Psoas muscle (tissue), 8 donors: ENCODE measurements at places on chromosomes 2 and 18. TPM values are rescaled to one million over a fixed set of nuclear protein-coding genes. Genes with fewer than 3 reads are reported as not detected.

The SMYD5 gene
- 42.0 TPM for polyA plus RNA-seq

- no peak for DNase-seq
- no peak overlapping the region for H3K27ac ChIP-seq
- H3K27me3 ChIP-seq: no peaks in the 10 kb centered on the region
- H3K4me3 ChIP-seq: no peak overlapping the region
- H3K36me3 ChIP-seq: no peaks in the 10 kb centered on the region
Measured at GRCh38 chr2:102283996-102284395, 27.4 kb upstream of the IL1RL1 start.

DNA sequence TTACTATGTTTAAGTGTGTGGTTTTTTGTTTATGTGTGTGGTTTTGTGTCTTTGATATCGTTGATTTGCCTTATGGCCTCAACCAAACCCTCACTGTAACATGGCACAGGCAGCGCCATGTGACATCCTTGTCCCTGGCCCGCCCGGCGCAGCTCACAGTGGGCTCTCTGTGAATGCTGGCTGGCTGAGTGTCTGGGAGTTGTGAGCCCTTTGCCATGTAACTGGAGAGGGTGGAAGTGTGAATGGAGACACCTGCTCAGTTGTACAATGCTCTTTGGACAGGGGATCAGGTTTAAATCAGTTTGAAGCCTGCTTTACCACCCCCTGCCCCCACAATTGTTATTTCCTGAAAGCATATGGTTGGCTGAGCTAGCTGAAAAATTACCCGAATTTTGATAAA lies 41.8 kb downstream of the TCF7L1 start:
- H3K27me3 ChIP-seq: no peaks in the 10 kb centered on the region
- H3K36me3 ChIP-seq: no peaks in the 10 kb centered on the region
- peak; percentile 75 for DNase-seq
- H3K4me1 ChIP-seq: peaks cover 47% of the 10 kb centered on the region
- H3K27ac ChIP-seq: peak overlapping the region; percentile 96

DNA sequence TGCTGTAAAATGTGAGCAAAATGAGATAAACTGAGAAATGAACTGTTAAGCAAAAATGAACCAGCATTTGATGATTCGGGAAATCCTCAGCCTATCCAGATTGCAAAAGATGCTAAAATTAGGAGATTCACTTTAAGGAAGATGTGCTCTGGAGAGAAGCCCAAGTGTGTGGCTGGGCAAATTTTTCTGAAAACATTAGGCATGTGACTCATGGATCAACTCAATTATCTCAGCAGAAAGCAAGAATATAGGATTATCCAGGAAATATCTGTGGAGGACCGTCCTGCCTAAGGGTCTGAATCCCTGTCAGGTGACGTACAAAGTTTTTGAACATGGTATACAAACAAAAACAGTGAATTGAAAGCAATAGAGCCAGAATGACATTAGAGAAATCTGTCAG lies 1268.3 kb upstream of the TMEFF2 start:
- H3K36me3 ChIP-seq: no peaks in the 10 kb centered on the region
- no peak overlapping the region for H3K27ac ChIP-seq
- H3K4me3 ChIP-seq: no peak overlapping the region
- H3K4me1 ChIP-seq: no peaks in the 10 kb centered on the region
- no peak for DNase-seq
- H3K27me3 ChIP-seq: no peaks in the 10 kb centered on the region

GRCh38 chr2:7825591-7826312 lies 856.1 kb upstream of the ID2 start:
- H3K27me3 ChIP-seq: no peaks in the 10 kb centered on the region
- no peak for DNase-seq
- H3K4me1 ChIP-seq: no peaks in the 10 kb centered on the region

- DNase-seq: no peak
- no peaks in the 10 kb centered on the region for H3K36me3 ChIP-seq
- peak overlapping the region; percentile 73 for H3K27ac ChIP-seq
- H3K4me3 ChIP-seq: peak overlapping the region; percentile 13
- H3K4me1 ChIP-seq: peaks cover 56% of the 10 kb centered on the region
Measured at GRCh38 chr2:97936199-97936598, 59.5 kb downstream of the TMEM131 start.

DNA sequence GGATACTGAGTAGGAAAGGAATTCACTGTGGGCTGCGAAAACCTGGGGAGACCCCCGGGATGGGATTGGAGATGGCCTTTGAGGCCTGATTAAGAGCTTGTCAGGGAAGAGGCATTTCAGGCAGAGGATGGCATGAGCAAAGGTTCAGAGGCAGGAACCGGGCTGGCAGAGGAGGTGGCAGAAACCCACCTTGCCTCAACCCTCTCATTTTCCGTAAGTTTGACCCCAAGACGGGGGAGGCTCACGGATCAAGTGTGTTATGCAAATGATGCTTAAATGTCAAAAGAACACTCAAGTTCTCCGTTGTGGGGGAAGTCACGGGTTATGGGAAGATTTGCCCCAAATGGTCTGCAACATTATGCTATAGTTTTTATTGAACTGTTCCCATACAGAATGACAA lies 88.3 kb downstream of the MYCN start:
- H3K27ac ChIP-seq: no peak overlapping the region
- H3K36me3 ChIP-seq: no peaks in the 10 kb centered on the region
- no peaks in the 10 kb centered on the region for H3K4me1 ChIP-seq
- no peaks in the 10 kb centered on the region for H3K27me3 ChIP-seq
- H3K4me3 ChIP-seq: no peak overlapping the region

GRCh38 chr2:160332318-160332717 lies 132.2 kb upstream of the ITGB6 start:
- H3K27me3 ChIP-seq: no peaks in the 10 kb centered on the region
- no peak for DNase-seq
- no peaks in the 10 kb centered on the region for H3K36me3 ChIP-seq
- peaks cover 76% of the 10 kb centered on the region for H3K4me1 ChIP-seq

DNA sequence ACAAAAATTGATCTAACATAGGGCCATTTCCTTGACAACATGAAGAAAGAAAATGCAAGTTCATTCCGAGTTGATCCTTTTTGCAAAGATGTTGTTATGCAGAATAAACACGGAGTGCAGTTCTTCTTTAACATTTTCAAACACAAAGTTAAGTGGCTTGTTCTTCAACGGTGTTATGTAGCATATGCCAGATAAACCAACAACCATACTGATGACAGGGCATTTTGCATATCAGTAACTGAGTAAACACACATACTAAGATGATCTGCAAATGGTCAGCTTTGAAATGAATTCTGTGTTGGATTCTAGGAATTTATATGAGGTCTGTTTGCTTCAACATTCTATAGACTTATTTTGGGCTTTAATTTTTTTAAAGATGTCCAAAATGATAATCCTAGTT lies 266.4 kb downstream of the GPD2 start:
- H3K36me3 ChIP-seq: no peaks in the 10 kb centered on the region
- H3K27me3 ChIP-seq: no peaks in the 10 kb centered on the region
- no peak for DNase-seq
- no peak overlapping the region for H3K4me3 ChIP-seq
- peaks cover 5% of the 10 kb centered on the region for H3K4me1 ChIP-seq
